ENCODE measurements at places on chromosomes 3 and 15.

- peak; percentile 48 for DNase-seq
Observed at GRCh38 chr15:58755956-58756355, 6.4 kb upstream of the ADAM10 start.

DNA sequence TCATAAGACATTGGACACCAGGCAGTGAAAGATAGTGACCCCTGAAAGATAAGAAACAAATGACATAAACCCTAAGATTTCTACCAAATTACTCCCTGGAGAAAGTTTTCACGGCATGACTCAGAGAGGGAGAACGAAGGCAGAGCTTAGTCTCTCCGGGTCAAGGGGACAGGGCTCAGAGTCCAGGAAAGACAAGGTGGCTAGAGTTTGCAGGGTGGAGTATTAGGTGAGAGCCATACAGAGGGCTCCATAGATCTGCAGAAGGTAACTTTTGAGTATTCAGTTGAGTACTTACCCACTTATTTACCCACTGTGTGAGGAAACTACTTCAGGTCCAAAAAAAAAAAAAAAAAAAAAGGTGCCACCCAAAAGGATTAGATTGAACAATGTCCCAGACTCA lies 143.2 kb downstream of the C3orf70 start:
- no peak for DNase-seq

DNA sequence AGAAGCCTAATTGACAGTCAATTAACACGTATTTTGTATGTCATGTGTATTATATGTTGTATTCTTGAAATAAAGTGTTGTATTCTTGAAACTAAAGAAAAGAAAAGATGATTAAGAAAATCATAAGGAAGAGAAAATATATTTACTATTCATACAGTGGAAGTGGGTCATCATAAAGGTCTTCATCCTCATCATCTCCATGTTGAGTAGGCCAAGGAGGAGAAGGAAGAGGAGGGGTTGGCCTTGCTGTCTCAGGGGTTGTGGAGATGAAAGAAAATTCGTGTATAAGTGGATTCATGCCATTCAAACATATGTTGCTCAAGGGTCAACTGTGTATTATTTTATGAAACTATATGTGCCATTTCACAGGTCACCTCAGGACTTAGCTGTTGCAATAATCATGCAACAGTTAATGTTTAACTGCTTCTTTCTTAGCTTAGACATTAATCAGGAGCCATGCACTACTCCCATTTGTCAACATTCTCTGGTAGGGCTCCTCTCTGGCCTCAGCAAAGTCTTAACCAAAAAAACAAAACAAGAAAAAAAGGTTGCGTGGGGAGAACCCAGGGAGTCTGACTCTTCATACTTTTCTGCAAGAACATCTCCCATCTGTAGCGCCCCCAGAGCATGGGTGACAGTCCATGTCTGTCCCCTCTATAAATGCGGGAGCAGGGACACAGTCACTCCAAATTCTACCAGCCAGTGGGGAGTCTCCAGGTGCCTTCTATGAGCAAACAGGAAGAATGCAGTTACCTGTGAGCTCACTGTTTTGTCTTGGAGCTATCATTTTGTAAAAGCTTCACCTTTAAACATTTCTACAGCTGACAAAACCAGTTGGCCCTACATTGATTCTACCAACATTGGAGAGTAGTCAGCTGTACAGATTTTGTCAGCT lies 19.9 kb upstream of the LRRC2 start:
- peak; percentile 33 for DNase-seq

- DNase-seq: no peak
Observed at GRCh38 chr3:123346021-123346420, 102.9 kb downstream of the ADCY5 start.

GRCh38 chr3:113606539-113607218 lies 74.3 kb downstream of the SIDT1 start:
- no peak for DNase-seq

DNA sequence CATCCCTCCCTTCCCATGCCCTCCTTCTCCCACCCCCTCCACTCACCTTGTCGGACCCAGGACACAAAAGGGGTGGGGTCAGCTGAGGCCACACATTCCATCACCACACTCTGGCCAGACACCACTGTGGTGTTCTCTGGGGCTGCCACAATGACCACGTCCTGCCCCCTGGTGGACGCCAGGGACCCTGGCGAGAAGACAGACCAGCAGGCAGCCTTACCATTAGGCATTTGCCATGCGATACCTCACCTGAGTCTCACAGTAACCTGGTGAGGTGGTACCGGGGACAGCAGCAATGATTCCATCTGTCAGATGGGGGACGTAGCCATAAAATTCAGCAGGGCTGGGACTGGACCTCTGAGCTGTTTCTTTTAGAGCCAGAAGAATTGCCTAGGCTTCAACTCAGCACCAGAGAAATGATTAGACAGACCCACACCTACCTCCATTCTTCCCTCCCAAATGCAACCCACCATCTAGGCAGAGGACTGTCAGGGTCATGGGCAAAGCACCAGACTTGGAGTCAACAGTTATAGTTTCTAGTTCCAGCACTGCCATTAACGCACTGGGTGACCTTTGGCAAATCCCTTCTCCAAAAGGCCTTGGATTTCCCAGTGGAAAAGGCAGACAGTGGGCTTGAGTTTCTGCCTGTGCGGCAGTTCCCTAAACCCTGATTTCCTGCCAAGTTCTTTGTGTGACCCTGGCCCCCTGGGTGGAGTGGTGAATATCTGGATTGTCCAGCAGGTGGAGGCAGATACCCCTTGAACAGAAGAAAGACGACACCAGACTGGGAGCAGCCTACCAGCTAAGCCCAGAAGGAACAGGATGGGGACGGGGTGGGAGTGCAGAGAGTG lies 21.8 kb downstream of the IGDCC4 start:
- DNase-seq: peak; percentile 47

DNA sequence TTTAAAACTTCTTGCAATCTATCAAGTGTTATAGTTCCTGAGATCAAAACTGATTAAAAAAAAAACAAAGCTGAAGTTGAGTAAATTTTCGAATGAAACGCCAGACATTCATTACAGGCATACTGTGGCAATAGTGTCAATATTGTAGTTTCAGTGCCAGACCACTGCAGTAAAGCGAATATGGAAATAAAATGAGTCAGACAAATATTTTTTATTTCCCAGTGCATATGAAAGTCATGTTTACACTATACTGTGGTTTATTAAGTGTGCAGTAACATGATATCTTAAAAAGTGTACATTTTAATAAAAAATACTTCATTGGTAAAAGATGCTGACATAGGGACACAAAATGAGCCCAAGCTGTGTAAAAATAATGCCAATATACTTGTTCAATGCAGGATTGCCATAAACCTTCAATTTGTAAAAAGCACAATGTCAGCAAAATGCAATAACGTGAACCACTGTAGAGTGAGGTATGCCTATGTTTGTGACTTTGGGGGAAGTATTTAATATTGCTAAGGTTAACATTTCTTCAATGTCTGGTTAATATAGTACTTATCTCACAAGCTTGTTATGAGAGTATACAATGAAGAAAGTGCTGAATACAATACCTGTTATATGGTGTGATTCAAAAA lies 1473.9 kb upstream of the GBE1 start:
- DNase-seq: no peak

DNA sequence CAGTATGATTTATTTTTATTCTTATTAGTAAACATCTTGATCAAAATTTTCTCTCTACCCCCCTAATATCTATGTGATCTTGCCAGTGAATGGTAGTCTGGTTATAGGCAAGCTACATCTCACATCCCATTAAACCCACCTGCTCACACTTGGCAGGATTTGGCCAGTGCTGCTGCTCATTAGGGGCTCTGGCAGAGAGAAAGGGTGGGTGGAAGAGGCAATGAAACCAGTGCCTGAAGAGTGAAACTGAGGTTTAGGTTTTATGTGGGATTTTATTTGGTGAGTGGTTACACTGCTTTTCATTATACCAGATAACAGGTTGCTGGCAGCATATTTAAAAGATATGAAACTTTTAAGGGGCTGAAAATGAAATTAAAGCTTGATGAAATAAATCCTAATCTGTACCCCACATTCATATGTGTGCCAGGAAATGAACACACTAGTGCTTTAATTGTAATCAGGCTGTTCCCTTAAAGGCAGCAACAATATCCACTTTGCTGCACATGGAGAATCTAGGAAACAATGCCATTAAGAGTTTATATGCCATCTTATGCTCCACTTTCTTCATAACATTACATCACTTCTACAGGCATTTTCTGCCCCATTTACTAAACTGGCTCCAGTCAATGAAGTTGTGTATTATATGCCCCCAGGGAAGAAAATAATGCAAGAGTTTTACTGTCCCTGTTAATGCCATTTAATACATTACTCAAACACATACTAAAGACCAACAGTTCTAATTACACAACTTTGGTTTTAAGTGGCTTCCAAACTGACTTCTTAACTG lies 688.7 kb downstream of the MECOM start:
- DNase-seq: no peak

DNA sequence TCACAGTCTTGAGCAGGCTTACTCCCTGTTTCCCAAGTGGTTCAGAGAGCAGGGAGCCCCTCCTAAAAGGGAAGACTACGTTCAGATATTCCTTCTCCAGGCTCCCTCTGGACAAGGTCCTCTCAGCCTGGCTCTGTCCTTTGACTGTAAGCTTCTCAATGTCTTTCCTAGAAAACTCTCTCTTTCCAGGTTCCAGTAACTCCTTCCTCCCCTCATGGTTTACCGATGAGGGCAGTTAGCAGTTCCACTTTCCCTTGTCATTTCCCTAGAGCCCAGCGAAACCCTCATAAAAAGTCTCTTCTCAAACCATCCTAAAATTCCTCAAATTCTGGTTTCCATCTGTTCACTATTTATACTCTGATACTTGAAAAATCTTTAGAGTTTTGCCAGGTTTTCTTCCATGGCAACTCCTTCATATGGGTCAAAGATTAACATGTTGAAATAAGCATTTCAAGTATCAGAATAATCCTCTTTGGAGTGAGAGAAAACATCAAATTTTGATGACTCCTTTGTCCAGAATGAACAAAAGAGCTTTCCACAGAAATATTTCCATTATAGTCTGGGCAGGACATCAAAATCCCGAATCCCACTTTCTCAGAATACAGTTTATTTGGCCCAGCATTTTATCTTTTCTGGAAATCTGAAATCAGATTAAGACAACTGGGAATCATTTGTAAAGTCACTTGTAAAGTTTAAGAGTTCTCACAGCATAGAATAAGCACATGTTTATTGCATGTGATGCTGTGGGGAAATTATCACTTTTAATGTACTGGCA lies 599.4 kb downstream of the UNC13C start:
- no peak for DNase-seq

- DNase-seq: no peak
Observed at GRCh38 chr3:4432259-4432658, 34.8 kb downstream of the SUMF1 start.

DNA sequence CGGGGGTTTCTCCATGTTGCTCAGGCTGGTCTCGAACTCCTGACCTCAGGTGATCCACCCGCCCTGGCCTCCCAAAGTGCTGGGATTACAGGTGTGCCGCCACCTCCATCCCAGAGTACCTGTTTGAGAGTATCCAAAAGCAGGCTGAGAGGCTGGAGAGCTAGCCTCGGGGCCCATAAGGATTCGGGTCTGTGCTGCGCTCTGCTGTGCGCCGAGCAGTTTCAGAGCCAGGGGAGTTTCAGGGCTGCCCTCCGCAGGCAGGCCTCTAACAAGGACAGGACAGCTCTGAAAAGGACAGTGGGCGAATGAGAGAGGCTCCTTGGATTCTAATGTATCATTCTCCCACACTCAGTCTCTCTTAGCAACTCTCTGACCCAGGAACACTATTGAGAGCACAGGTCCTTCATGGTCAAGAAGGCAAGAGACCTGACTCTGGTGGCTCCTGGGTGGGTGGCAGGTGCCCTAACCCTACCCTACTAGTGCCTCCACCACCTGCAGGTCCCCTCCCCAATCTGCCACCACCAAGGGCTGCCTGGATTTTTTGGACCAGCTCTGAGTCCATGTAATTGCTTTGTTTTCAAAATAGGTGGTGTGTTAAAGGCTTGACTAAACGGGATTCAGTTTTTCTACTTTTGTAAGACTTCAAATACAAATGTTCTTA lies 27.8 kb downstream of the MAGEF1 start:
- DNase-seq: no peak

GRCh38 chr15:33822479-33822878 lies 145.8 kb upstream of the CHRM5 start:
- no peak for DNase-seq

DNA sequence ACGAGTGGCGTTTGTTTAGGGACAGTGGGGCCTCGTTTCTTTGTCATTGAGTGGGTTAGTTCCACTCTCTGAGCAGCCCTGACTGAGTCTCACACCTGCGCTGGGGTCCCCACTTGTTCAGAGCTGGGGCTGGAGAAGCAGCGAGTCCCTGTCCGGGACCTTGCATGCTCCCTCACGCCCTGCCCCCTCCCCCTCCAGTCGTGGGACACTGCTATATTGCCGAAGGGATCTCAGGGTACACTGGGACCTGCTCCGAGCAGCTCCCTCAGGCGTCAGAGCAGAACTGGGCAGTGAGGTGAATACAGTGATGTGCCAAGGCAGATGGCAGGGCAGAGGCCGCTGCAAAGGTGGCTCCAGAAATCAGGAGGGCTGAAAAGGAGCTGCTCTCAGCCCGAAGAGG lies 59.9 kb upstream of the KLF13 start:
- DNase-seq: no peak
